CD4-positive, alpha-beta T cell treated with Interleukin-1 beta for 1 hour (primary cell): ENCODE measurements at places on chromosomes 5 and 9.
A peak's percentile ranks its signal among the peaks of the same experiment; 100 is the strongest.

GRCh38 chr9:4829969-4830368 is 37.2 kb downstream of the RCL1 start:
- DNase-seq: no peak

DNA sequence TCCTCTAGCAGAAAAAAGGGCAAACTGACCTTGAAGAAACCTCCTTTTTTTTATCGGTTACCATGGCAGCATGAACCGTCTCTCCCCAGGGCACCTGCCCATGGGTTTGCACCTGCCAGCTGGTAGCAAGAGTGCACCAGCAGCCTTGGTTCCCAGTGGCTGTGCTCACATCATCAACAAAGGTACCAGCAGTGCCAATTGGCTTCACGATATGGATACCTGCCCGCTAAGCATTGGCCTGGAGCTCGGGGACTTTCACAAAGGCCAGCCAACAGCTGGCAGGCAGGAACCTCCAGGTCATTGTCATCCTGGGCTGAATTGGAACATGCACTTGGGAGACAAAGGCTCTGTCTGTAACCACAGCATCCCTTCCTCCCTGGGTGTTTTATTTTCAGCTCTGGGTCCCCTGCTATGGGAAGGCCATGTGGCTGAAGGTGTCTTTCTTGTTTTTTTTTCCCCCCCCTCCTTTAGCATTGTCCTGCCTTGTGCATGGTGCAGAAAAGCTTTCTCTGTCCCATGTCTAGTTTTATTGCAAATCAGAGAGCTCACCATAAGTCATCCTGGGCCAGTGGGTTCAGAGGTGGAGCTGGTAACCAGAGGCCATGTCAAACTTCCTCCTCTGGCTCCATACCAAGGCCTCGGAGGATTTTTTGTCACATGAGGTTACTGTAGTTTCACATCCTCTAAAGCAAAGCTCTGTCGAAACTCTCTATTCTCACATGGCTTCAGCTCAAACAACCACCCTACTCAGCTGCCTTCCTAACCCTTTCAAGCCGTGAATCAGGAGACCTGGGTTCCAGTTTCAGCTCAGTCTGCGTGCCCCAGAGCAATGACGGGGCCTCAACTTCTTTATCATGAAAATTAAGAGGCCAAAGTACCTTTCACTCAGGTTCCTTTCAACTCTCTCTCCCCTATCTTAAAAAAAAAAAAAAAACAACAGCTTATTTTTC is 145.5 kb upstream of the MAP3K1 start:
- DNase-seq: peak; percentile 43

- DNase-seq: no peak
These were observed 237.9 kb downstream of the TAF11L14 start for GRCh38 chr5:17872204-17872603.

DNA sequence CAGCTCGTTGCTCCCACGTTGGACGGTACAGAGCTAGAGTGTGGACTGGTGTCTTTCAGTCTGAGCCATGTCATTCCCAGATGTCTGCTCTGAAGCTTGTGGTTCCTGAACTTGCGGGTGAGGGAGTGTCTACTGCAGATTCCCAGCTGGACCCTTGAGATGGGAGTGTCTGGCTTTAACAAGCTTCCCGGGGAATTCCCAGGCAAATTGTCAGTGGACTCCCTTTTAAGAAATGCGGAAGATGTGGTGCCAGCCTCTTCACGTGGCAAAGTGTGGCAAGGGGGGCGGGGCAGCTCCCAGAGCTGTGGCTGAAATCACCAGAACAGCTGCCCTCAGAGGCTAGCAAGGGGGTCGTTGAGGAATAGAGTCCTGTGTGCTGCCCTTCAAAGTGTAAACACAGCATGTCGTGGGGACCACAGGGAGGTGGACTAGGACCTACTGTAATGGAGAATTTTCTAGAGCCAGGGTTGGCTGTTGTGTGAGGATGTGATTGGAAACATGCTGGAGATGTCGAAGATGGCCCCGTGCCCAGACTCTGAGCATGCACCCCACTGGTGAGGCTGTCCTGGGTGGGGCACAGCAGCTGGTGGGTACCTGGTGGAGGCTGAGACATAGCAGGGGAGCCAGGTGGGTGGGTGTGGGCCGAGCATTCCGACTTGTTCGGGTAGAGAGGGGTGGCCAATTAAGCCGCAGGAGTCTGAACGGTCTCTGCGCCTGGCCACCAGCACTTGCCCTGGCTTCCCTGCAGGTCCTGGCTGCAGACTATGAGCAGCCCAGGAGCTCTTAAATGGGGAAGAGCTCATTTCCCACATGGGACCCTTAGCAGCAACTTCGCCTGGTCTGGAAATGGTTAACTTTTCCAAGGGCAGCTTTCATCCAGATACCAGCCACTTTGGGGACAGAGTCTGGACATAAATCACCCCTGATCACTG is 37.4 kb downstream of the PRRX2 start:
- DNase-seq: no peak

GRCh38 chr5:78925129-78925876 is 59.8 kb downstream of the ARSB start:
- no peak for DNase-seq

- DNase-seq: no peak
These were observed 56.9 kb upstream of the ASS1 start for GRCh38 chr9:130387905-130388304.

DNA sequence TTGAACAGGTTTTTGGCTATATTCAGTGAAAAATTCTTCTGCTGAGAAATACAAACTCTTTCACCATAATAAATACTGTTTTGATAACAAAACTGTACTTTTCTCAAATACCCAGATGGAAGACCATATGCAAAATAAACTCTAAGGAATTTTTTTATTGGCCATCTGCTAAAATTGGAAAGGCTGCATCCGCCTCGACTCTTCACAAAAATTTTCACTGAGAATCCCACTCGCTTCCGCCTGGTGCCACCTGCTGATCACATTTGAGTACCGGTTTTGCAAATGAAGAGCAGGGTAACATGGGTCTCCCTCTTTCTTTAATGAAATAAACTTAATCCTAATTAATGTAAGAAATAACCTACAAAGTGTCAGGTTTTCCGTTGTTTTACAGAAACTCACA is 76.4 kb downstream of the TTLL11 start:
- no peak for DNase-seq

- DNase-seq: no peak
These were observed 227.3 kb downstream of the LURAP1L start for GRCh38 chr9:13001989-13002580.

DNA sequence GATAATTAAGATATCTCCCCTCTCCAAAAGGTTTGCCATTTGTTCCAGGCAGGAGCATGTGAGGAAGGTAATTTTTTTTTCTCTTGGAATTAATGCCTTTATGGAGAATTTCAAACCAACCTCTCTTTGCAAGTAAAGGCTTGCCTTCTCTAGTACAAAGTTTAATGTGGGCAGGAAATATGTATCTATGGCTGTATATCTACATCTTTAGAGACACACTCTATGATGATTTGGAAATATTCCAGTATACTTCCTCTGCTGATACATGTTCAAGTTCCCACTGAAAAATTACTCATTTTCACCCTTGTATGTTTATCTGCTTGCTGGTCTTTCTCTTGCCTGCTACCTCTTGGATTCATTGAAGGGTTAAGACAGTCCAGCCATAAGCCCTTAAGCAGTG is 83.5 kb upstream of the SEMA6A start:
- no peak for DNase-seq

GRCh38 chr9:26324786-26325443 is 567.7 kb downstream of the CAAP1 start:
- DNase-seq: no peak

DNA sequence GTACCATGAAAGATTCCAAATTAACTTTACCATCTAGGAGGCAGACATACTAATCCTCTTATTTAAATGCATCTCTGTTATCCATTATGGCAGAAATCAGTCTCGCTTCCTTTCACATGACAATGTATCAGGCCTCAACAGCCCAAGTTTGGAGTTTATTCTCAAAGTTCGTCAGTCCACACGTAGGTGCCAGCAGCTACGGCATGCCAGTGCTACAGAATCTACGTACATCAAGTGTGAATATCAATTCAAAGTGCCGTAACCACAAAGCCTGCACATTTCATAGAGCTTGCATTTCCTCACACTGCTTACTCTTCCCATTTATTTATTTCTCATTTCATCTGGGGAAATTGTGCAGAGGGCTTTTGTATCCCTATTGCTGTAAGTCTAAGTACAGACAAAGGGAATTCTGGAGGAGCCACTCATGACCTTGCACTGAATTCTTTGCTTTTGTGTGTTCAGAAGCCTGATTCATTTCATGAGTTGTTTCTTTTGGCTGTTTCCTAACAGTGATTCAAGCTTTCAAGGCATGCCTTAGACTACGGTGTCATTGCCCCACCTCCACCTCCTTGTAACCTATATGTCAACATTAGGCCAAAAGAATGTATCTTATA is 10.0 kb downstream of the ENC1 start:
- peak; percentile 25 for DNase-seq

DNA sequence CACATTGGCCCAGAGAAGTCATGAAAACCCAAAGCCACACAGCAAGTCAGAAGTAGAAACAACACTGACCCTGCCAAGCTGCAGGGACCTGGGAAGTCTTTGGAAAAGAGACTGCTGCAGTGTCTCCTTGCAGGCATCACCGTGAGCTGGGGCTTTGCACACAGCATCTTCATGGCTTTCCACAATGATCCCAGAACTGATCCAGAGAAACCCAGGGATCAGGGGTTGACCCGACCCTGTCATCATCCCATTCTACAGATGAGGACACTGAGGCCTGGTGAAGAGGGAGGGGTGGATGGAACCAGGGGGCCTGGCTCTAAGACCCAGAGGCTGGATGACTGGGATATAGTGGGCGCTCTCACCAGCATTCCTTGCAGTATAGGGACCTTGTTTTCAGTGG is 4.3 kb upstream of the FAM78A start:
- no peak for DNase-seq

GRCh38 chr5:36436306-36436705 is 134.6 kb upstream of the RANBP3L start:
- no peak for DNase-seq

- DNase-seq: no peak
These were observed 218.6 kb downstream of the PJA2 start for GRCh38 chr5:109191153-109191558.

GRCh38 chr9:101352892-101353463 is 31.8 kb downstream of the BAAT start:
- no peak for DNase-seq
